ENCODE measurements at places on chromosomes 12 and 14.
A peak's percentile ranks its signal among the peaks of the same experiment; 100 is the strongest.

DNA sequence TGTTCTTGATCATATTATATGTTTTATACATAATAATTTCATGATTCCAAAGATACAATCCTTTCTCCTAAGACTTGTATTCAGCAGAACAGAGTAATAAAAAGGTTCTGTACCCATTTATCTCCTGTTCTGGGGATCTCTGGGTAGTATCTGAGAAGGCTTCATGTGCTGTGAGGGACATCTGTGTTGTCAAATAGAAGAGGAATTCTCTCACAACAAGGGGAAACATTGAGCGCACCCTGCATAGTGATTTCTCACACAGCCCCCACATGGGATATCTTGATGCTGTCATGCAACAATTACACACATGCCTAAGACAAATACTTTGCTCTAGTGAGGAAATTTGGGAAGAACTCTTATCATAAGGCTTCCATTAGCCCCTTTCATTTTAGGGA is 101.8 kb upstream of the ATF1 start:
- no peak for DNase-seq

DNA sequence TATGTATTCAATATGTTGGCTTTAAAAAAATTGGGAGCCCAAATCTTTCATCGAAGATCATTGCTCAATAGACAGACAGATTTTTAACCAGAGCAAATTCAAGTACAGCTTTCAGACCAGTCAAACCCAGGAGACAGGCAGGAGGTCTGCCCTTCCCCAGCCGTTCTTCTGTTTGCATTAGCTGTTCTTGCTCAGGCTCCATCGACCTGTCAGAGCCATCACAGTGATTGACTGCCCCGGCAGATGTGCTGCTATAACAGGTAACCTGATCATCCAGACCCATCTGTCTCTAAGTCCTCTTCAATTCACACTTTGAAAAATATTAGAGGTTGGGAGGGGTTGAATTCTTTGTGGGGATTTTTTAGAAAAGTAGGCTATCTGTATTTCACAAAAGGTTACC is 453.5 kb downstream of the FOXG1 start:
- no peak for DNase-seq

DNA sequence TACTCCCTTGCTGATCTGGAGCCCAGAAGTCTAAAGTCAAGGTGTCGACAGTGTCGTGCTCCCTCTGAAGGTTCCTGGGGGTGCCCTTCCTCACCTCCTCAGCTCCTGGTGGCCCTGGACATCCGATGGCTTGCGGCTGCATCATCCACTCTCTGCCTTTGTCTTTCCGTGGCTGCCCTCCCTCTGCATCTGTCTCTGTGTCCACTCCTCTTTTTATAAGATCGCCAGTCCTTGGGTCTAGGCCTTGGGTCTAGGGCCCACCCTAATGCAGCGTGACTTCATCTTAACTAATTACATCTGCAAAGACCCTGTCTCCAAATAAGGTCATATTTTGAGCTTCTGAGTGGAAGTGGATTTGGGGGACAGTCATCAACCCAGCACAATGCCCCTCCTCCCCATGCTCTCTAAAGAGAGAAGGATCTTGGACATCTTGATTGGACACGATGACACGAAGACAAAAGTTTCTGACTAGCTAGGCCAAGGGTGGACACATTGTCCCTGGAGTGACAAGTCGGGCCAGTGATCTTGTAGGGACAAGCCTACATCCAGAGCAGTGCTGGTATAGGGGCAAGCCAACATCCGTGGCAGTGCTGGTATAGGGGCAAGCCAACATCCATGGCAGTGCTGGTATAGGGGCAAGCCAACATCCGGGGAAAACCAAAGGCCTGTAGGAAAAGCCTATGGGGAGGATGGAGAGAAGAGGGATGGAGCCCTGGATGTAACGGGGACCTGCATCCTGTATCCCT is 93.9 kb upstream of the DIO3 start:
- peak; percentile 58 for DNase-seq

GRCh38 chr14:90760078-90760444 is 56.2 kb downstream of the TTC7B start:
- DNase-seq: no peak

GRCh38 chr12:33609910-33610309 is 170.3 kb upstream of the SYT10 start:
- no peak for DNase-seq

DNA sequence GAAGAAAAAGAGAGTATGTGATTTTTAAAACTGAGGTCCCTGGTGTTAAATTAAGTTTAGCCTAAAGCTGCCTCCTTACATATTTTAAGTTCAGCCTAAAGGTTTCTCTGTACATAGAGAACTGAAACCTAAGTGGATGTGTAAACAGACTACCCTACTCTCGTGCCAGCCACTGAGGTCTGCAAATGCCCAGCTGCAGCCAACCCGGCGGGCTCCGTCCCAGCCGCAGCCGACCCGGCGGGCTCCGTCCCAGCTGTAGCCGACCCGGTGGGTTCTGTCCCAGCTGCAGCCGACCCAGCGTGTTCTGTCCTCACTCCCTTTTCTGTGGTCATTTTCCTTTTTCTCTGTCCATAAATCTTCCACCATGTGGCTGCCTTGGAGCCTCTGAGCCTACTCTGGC is 97.2 kb upstream of the SFSWAP start:
- no peak for DNase-seq

- no peak for DNase-seq
Measured at GRCh38 chr14:72389200-72389599, 457.0 kb downstream of the RGS6 start.

DNA sequence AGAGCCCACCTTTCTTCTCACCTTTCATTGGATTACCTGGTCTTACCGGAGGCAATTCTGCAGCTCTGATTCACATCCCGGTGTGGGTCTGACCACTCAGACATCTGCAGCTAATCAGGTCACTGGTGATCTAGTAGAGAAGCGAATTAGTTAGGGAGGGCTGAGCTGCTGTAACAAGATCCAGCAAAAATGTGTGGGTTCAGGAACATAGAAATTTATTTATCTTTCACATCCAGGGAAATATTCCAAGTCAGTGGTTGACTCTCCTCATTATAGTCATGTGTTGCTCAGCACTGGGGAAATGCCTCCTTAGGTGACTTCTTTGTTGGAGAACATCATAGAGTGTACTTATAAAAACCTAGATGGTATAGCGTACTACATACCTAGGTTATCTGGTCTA is 218.7 kb upstream of the PELI2 start:
- no peak for DNase-seq

GRCh38 chr14:68140076-68140741 is 320.6 kb downstream of the RAD51B start:
- peak; percentile 90 for DNase-seq

GRCh38 chr12:98955284-98955683 is 310.2 kb downstream of the APAF1 start:
- no peak for DNase-seq

DNA sequence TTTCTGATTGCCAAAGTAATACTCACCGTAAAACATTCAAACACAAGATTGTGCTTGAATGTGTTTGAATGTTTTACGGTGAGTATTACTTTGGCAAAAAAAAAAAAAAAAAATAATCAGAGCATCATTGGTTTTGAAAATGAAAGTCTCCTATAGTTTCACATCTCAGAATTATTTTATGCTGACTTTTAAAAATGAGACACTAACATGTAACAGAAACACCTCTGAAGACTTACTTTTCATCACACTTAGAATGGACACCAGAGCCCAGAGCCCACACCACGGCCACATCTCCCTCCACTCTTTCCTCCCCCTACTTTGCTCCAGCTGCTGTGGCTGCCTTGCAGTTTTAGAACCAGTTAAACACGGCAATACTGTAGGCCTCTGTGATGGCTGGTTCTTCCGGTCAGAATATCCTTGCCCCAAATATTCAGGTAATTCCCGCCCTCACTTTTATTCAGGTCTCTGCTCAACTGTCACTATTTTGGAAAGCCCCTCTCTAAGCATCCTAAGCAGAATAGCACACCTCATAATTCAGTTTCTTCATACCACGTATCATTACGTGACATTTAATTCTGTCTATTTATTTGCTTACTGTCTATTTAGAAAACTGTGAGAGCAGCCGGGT is 138.9 kb upstream of the MAX start:
- no peak for DNase-seq

DNA sequence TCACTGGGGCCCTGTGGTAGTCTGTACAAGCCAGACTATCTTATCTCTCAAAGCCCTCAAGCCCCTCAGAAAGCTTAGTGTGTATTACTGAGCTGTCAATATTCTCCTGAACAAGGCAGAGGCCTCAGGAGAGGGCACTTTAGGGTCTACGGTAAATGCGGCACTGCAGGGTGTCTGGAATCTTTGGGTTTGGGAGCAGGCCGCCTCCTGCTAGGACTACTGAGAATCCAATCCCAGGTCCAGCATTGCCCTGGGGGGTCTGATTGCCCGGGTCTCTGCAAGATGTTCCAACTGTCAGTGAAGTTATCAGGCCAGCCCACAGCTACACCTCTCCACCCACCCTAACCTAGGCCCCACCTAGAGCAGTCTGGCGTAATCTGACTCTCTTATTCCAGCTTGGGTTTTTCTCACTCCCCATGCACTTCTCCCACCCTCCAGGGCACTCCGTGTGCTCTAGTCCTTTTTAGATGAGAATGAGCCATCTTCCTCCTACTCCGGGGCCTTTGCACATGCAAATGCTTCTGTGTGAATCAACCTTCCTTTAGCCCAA is 4.3 kb upstream of the ZFP36L1 start:
- DNase-seq: no peak

- DNase-seq: no peak
Measured at GRCh38 chr14:99454246-99454645, 26.4 kb downstream of the SETD3 start.

GRCh38 chr12:95986635-95987570 is 9.2 kb downstream of the HAL start:
- DNase-seq: peak; percentile 77

- no peak for DNase-seq
Measured at GRCh38 chr12:124006846-124007713, 34.1 kb downstream of the ZNF664 start.

DNA sequence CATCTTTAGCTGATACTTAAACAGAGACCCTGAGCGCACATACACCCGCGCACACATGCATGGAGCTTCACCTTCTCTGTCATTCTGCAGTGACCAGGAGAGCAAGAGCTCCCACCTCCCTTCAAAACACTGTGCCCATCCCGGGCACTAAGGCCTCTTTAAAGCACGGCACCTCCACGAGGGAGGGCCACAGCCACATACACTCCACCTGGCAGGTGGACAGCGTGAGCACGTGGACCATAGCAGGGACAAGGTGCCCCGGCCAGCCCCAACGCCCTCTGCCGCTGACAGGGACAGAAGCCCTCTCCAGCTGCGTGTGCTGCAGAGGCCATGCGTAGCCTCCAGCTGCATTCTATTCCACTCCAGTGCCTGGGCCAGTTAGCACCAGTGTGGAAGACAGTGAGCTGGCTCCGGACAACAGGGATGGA is 5.4 kb downstream of the GAPDH start:
- no peak for DNase-seq

- DNase-seq: no peak
Measured at GRCh38 chr12:61863811-61864210, 396.4 kb upstream of the USP15 start.

GRCh38 chr14:59147007-59147406 is 41.5 kb upstream of the DAAM1 start:
- no peak for DNase-seq

GRCh38 chr14:90091393-90091792 is 29.6 kb downstream of the KCNK13 start:
- DNase-seq: peak; percentile 14

DNA sequence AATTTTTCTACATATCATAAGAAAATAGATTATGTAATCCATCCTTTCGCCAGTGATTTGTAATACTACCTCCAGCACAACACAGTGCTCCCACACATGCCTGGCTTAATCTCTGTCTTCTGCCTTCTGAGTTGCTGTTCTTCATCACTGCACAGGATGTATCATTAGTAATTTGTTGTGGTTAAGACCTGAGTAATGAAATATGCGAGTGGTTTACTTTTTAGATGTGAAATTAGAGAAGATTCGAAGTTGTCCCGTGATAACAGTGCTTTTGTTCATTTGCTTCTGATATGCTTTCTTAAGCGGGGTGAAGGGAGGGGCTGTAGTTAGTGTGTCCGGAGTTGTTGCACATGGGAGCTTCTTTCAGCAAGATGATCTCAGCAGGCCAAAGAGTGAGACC is 18.1 kb downstream of the KRT85 start:
- no peak for DNase-seq

GRCh38 chr14:93734086-93734822 is 54.0 kb downstream of the PRIMA1 start:
- DNase-seq: no peak

DNA sequence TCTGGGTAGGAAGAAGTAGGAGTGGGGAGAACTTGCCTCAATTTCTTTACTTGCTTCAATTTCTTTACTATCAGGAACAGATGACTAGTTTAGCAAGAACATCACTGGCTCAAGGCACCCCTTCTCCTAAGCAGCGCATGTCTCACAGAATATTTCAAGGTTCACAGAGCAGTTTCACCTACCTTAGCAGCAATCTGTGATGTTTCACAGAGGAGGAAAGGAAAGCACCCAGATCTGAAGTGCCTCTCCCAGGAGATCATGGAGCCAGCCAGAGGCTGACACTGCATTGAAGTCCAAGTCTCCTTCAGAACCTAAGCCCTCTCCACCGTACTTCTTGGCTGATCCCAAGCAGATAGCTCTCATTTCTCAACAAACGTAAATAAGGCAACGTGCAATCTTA is 118.7 kb upstream of the PCED1B start:
- DNase-seq: no peak

- DNase-seq: no peak
Measured at GRCh38 chr12:120455302-120455701, 9.1 kb downstream of the GATC start.

DNA sequence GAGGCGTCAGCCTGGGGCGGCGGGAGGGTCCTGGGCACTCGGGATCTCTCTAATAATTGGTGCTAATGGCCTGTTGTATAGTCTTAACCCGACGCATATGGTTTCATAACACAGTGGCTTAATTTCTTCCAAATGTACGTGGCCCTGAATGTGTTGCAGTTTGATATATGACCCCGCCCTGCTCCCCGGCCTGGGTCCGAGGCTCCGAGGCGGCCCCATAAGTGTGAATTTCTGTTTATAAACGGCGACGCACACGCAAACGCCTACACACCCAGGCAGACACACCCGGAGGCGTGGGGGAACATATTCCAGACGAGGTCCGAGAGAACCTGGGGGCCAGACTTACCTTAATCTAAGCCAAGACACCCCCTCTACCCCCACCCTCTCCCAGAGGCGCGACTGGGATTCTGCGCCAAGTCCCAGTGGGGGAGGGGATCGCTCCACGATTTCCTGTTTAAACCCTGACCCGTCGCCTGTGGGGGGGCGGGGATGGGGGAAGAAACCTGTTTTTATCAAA is 9.7 kb upstream of the HOXC6 start:
- DNase-seq: no peak

- no peak for DNase-seq
Measured at GRCh38 chr12:103589517-103589916, 2.4 kb downstream of the STAB2 start.

DNA sequence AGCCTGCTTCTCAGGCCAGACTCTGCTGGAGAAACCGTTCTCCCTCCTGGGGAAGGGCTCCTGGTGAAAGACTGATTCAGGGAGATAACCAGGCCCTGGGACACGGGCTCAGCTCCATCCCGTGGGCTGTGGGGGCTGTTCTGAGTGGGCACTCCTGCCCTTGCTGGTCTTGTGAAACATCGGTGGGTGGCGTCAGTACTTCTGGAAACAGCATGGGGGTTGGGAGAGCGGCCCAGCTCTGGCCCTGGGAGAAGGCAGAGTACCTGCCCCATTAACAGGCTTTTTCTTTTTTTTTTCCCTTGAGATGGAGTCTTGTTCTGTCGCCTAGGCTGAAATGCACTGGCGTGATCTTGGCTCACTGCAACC is 786 bp downstream of the SLC25A47 start:
- no peak for DNase-seq

GRCh38 chr12:127115468-127116035 is 1151.4 kb upstream of the TMEM132C start:
- DNase-seq: no peak
